CD4-positive, alpha-beta memory T cell (primary cell): ENCODE measurements at places on chromosomes 1 and 21. TPM values are rescaled to one million over a fixed set of nuclear protein-coding genes. Genes with fewer than 3 reads are reported as not detected.

DNA sequence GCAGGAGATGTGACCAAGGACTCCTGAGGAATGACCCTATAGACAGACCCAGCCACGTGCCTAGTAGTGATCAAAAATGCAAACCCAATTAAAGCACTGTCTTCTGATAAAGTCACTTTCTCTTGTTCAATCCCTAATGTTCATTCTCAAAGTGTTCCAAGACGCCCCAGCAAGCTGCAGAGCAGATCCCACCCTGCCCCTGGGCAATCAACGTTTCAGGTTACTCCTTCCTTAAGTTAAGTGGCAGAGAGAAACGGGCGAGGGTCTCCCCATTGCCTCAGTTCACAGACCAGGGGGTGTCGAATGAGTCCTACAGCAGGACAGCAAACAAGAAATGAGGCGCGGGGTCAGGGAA, 699 bp upstream of the RGS2 start:
- DNase-seq: no peak

DNA sequence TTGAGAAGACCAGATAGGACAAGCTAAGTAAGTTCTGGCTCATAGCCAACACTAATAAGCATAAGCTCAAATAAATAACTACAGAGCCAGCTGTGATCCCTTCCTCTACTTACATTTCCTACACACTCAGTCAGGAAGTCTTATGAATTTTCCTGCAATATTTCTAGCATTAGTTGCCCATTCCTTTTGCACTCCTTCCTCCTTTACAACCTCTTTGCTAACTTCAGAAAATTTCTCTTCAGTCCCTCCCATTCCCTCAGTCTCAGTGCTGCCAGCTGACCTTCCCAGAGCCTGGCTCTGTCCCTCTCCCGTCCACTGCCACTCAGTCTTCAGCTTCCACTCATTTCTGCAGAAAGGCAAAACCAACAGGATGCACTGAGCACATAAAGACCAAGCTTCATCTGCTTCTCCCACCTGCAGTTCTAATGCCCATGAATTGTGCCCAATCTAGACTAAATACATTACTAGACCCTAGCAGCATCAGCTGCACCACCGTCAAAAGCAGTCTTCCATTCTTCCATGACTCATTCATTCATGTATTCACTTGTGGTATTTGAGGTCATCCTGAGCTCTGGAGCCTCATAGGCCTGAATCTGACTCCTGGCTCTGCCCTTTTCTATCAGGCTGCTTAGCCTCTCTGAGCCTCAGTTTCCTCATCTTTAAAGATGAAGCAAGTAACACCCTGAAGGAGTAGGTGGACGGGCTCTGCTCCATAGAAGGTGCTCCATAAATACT, 54.6 kb upstream of the SIPA1L2 start:
- no peak for DNase-seq

DNA sequence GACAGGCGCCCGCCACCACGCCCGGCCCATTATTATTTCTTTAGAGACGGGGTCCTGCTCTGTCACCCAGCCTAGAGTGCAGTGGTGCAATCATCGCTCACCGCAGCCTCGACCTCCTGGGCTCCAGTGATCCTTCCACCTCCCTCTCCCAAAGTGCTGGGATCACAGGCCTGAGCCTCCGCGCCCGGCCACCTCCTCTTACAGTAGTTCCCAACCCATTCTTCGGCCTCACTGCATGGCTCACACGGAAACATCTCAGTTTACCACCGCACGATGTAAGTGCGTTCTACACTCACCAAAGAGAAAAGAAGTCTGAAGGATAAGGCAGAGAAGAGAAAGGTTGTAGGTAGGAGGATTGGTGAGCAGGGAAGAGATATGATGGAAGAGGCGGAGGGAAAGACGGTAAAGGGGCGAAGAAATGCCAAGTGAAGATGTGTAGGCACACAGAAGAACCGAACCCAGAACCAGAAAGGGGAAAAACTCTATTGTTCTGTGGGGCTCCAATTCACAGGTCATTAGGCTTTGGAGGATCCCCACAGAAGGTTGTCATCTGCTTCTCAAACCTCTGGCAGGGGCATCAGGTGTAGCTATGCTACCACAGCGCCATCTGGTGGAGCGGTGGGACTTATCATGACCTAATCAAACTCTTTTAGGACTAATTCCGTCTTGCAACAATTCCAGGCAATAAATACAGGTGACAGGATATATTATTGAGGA, 504.2 kb downstream of the SMYD3 start:
- peak; percentile 72 for DNase-seq

- no peak for DNase-seq
These were observed 935 bp upstream of the COG2 start for GRCh38 chr1:230641346-230641745.

DNA sequence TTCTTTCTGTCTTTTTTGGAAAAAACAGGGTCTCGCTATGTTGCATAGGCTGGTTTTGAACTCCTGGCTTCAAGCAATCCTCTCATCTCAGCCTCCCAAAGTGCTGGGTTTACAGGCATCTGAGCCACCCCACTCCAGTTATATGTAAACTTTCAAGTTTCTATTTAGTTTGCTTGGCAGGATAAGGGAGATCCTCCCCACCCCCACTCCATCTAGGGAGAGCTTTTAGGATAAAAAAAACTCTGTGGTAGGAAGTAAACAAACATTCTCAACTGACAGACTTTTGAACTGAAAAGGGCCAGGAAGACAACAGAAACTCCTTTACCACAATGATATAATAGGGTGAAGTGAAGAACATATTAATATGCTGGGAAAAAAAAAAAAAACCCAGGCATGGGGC, 41.0 kb upstream of the ZNF326 start:
- DNase-seq: no peak

DNA sequence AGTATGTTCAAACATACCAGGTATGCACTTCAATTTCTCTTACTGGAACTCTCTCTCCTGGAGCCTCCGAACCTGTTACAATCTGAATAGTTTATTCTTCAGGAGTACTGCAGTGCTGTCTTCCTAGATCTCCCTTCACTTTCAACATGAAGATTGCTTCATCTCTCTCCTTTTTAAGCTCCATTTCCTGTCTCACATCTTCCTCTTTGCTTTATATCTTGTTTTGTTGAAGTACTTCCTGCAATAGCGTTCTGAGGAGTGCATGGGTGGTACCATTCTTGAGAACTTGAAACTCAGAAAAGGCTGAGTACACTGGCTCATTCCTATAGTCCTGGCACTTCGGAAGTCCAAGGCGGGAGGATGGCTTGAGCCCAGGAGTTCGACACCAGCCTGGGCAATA, 15.7 kb upstream of the C1orf146 start:
- DNase-seq: no peak

DNA sequence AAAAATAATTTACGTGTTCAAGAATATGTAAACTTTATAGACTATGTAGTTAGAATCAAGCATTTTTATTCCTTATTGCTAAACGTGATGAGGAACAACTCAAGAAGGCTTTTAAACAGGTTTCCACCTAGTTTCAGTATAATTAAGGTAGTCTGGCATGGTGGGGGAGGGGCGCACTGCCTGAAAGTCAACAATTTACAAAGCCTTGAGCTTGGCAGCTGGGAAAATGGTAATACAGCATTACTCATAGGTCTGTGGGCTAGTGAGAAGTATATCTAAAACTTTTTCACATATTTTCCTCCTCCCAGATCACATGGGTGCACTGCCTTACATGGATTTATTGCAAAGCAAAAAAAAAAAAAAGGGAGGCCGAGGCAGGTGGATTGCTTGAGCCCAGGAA, 75.2 kb downstream of the EVI5 start:
- DNase-seq: no peak

DNA sequence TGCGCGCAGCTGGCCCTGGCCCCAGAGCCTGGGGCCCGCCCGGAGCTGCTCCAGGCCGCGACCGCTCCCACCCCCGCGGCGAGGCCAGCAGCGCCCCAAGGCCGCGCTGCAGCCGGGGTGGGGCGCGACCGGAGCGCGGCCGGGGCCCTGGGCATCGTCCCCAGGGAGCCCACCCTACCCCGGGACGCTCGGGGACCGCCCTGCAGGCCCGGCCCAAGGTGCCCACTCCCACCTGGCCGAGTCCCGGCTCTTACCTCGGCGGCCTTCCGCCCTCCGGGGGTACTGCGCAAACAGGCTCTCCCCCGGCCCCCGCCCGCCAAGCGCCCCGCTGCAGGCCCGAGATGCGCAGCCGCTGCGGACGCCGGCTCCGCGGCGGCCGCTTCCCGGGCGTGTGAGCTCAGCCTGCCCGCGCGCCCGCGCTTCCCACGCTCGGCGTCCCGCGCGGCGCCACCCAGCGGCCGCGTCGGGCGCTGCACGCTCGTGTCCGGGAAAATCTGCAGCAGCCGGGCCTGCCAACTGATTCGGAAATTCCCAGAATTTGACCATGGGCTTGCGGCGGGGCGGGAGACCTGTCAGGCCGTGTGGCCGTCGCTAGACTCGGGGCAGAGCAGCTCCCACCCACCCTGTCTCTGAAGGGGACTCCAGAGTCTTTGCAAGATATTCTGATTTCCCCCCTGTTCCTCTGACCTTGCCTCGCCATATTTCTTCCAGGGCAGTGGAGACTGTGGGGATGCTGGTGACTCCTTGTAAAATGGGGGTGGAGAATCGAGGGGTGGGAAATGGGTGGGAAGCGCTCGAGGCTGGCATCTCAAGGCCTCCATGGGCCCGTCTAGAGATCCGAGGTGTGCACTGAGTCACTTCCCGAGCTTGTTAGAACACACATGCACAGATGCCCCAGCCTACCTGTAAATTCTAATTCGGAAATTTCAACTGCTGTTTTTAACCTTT, 41.9 kb downstream of the CD34 start:
- peak; percentile 77 for DNase-seq

DNA sequence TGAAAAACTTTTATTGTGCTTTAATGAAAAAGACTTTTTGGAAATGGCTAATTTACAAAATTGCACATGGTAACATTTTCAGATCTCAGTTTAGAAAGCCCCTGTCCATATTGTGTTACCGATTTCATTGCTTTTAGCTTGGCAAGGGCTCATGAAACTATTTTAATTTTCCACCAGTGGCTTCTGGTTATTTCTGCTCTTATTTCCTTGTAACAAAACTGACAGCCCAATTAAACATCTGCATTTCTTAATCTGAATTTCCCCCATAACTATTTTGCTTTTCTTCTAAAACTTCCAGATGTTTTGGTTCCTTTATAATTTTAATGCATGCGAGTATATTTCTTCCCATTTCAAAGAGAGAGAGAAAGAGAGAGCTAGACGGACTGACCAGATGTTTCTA, 264.8 kb downstream of the PTPRC start:
- no peak for DNase-seq

DNA sequence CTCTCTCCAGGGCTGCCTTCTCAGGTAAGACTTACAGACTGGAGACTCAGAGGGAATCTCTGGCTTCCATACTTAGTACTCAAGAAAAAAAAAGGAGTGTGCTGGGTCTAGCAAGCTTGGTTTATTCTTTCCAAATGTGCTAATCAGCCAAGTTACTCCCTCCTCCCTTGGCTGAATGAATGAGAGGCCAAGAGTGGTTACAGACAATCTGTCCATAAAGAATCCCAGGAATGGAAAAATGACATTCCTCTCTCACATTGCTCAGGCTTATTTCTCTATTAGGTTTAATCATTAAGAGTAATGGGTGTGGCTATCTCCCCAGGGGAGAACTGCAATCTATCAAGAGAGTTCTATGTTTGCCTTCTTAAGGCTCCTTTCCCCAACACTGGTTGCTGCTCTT, 547.3 kb upstream of the PLXNA2 start:
- no peak for DNase-seq

The FOXJ3 gene
- 23.7 TPM for polyA plus RNA-seq

The SNAPIN gene
- 85.6 TPM for polyA plus RNA-seq
